Esophagus muscularis mucosa (tissue), 4 donors: ENCODE measurements at places on chromosomes 5 and 9. TPM values are rescaled to one million over a fixed set of nuclear protein-coding genes. Genes with fewer than 3 reads are reported as not detected.
A peak's percentile ranks its signal among the peaks of the same experiment; 100 is the strongest.

- DNase-seq = no peak
Measured at GRCh38 chr5:168946363-168946762, 354.6 kb downstream of the SLIT3 start.

Gene NXNL2
- 1.3 TPM for total RNA-seq

- no peak for DNase-seq
Measured at GRCh38 chr5:108636135-108636853, 111.4 kb upstream of the FER start.

GRCh38 chr9:2808105-2808504 lies 35.8 kb downstream of the PUM3 start:
- DNase-seq = no peak

GRCh38 chr5:80125022-80125961 lies 90.1 kb downstream of the THBS4 start:
- no peak for DNase-seq

- DNase-seq = peak; percentile 75
Measured at GRCh38 chr9:122005597-122005996, 87.5 kb downstream of the TTLL11 start.

GRCh38 chr5:150009671-150010387 lies 9.3 kb downstream of the HMGXB3 start:
- DNase-seq = no peak

Gene LRRTM2
- total RNA-seq = 0.06 TPM

GRCh38 chr5:37810311-37810710 lies 29.5 kb downstream of the GDNF start:
- no peak for DNase-seq

GRCh38 chr9:14301006-14301405 lies 12.9 kb downstream of the NFIB start:
- DNase-seq = no peak
